Astrocyte (in vitro differentiated cells and primary cell): ENCODE measurements at places on chromosomes 12 and 14.

- DNase-seq, result no peak
Measured at GRCh38 chr14:87305345-87305744, 687.6 kb downstream of the GALC start.

- peak; percentile 10 for DNase-seq
Measured at GRCh38 chr12:14567351-14568162, at the start of gene PLBD1. Gene PLBD1 (minus strand): TSS chr12:14567883. CDS start chr12:14567696, 187 bp downstream.

DNA sequence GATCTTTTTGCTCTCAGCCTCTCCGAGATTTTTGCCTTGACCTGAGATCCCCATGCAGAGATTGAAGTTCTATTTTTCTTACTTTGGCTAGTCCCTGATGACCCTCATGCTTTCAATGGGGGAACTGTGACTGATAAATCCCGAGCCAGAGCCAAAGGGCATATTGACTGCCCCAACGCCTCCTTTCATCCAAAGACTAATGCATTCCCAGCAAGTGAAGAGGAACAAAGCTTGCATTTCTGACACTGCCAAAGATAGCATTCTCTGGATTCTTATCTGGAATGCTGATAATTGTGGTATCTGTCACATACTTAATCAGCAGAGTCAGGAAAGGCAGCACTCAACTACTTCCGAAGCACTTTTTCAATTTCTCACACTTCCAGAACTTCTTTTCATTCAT, 152.3 kb upstream of the EGLN3 start:
- peak; percentile 25 for DNase-seq

- DNase-seq, result no peak
Measured at GRCh38 chr14:104799244-104800014, 1.5 kb upstream of the ZBTB42 start.

GRCh38 chr12:22979854-22980469, 355.0 kb downstream of the ETNK1 start:
- no peak for DNase-seq
